Left lobe of liver (tissue), 2 donors: ENCODE measurements at places on chromosomes 7 and 10. TPM values are rescaled to one million over a fixed set of nuclear protein-coding genes. Genes with fewer than 3 reads are reported as not detected.

DNA sequence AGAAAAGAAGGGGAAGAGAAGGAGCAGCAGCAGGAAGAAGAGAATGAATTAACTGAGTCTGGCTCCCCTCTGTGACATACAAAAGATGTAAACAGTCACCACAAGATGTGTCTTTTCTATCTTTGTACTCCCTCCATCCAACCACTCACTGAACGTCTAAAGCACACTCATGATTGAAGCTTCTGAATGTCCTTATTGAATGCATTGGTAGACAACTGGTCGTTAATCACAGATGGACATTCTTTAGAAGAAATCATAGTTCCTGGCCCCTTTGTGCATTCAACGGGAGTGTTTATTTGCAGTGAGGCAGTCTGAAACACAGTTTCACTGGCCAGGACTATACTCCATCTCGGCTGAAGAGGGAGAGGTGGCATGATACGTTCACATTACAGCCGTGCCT, 206.3 kb upstream of the KMT2E start:
- no peak for DNase-seq

GRCh38 chr7:43850348-43851116, 18.8 kb downstream of the MRPS24 start:
- DNase-seq = no peak

GRCh38 chr10:96130326-96130995, 364 bp downstream of the ZNF518A start:
- no peak for DNase-seq

- DNase-seq = no peak
Observed at GRCh38 chr10:91197127-91197526, 23.3 kb upstream of the PCGF5 start.

DNA sequence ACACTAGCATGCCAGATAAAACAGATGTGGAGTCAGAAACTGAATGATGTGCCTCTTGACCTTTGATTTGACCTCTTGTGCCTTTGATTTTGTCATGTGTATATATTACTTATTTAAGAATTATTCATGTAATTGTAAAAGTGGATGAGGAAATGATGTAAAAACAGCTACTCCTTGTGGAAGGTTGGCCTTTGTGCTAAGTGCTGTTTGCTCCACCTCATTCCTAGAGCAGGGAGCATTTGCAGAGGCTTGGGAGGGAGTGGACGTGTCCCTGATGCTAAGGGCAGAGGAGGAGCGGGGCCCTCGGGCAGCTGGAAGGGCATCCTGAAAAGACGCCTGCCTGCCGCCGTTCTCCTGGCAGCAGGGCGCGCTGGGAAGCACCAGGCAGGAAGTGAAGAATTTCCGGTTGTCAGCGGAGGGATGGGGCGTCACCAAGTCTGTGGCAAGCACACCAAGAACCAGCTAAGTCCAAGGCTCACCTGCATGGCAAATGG, 197.6 kb upstream of the ZNF32 start:
- peak; percentile 44 for DNase-seq

DNA sequence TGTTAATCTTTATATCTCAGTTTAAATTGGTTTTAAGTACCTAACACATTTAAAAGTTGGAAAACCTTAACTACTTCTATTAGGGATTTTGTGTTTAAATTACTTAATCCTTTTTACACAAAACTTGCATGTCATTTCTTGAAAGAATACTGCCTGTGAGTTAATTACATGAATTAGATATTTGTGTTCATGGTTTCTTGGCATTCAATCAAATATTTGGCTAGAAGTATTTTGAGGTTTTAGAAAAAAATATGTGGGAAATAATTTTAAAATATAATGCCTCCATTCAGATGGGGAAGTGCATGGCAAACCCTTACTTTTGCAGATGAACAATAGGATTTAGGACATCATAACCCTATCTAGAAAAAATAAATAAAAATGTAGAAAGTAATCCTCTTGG, 186.5 kb upstream of the SEMA3E start:
- DNase-seq = no peak

GRCh38 chr7:95517458-95517857, 31.7 kb downstream of the ASB4 start:
- no peak for DNase-seq

DNA sequence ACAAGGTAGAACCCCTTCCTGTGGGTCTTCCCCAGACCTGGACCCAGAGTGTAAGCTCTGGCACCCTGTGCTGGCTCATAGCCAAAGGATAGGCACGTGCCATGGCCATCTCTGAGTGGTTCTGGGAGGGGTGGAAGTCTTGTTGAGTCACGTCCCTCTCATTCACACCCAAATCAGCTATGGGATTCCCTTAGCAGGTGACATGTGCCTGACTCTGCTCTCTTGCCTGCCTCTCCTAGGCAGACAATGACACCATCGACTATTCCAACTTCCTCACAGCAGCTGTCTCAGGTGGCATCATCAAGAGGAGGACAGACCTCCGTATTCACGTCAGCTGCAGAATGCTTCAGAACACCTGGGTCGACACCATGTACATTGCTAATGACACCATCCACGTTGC, 59.8 kb downstream of the C10orf120 start:
- DNase-seq = no peak

DNA sequence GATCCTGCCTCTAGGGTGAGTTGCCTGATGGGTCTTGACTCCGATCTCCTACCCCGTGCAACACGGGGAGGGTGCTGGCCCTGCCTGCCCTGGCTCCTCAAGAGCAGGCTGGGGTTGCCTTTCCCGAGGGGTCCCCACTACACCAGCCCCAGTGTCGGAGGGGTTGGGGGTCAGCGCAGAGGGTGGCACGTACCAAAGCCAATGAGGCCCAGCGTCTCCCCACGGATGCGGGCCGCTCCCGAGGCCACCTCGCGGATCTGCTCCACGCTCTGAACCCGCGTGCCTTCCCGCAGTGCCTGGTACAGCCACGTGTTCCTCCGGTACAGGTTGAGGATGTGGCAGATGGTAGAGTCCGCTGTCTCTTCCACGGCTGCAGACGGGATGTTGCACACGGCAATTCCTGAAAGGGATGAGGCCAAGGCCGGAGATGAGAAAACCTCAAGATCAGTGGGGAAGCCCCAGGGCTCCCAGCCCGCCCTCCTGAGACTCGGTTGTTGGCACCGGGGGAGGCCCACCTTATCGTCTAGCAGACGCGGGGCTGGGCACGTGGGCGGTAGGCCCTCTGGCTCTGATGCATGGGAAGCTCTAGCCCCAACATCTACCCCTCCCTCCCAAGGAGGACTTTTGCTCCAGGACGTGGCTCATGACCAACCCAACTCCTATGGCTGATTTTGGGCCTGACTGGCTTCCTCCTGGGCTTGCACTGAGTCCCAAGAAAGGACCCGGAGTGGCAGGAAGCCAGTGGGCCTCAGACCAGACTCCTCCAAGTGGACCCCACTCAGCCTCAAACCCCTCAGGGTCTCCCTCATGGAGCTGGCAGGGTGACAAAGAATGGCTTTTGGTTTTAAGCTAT, 56.1 kb downstream of the ZRANB1 start:
- DNase-seq = peak; percentile 44

The FAM25C gene
- not detected for total RNA-seq

The SUN3 gene
- not detected for total RNA-seq

DNA sequence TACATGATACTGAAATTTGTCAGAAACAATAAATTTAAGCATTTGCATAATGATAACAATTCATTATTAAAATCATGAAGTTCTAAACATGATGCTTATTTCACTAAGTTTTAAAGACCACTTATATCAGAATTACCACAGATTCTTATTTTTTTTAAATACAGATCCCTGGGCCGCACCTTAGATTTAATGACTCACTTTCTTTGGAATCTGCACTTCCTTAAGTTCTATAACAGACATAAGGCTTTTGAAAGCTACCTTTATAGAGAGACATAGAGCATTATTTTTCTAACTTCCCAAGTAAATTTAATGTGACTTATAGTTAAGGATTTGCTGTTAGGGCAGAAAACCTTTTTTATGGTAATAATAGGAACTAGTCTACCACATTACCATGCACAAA, 214.9 kb downstream of the IPMK start:
- no peak for DNase-seq
